GM20000 (cell line): ENCODE measurements at places on chromosomes 16 and 17.

- no peak for DNase-seq
Observed at GRCh38 chr16:76837872-76838271, 353.1 kb upstream of the MON1B start.

DNA sequence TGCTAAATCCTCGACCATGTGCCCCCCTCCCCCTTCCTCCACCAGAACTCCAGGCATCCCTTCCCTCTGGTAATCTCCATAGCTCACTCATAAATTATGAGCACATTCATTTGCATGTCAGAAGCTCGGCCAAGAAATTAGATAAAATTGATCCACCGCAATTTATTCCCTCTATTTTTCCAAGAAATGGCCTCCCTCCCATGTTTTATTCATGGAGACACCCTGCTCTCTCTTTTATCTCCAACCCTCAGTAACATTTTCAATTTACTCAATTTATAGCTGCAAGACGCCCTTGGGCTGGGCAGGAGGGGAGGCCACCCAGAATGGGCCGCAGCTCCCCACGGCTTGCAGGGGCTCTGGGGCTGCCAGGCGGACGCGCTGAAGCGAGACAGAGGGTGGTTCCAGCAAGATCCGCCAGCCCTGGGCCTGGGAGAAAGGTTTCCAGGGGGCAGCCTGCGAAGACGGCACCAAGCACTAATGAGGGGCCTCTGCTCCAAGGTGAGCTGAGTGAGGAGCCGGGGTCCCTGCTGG is 54.7 kb upstream of the ZNF423 start:
- no peak for DNase-seq

- DNase-seq = no peak
Observed at GRCh38 chr16:15640966-15641365, 2.0 kb downstream of the MARF1 start.

DNA sequence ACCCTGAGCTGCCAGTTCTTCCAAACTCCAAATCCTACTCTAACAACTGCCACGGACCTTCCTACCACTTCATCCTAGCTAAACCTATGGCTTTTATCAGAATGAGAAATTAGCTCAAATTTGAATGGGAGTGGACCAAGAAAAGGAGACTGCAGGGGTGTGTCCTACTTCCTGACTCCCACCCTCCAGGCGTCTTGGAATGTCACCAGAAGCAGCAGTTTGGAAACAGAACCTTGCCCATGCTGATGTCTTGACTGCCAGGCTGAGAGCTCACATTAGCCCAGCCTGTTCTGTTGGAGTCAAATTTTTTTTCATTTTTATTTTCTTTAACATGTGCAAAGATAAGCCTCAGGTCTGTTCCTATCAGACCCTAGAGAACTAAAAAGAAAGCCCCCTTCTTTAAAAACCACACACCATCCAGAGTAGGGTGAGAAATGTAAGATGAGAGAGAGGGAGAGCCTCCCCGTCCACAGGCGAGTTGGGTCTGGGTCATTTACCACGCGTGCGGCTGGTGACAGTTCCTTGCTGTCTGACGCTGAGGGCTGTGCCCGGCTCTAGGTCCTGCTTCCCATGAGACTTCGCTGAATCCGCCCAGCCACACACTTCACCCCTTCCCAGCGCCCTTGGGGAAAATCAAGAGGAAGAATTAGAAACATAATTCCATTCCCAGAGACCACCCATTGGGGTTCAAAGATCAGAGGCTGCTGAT is 54.3 kb downstream of the WNT3 start:
- DNase-seq = no peak

DNA sequence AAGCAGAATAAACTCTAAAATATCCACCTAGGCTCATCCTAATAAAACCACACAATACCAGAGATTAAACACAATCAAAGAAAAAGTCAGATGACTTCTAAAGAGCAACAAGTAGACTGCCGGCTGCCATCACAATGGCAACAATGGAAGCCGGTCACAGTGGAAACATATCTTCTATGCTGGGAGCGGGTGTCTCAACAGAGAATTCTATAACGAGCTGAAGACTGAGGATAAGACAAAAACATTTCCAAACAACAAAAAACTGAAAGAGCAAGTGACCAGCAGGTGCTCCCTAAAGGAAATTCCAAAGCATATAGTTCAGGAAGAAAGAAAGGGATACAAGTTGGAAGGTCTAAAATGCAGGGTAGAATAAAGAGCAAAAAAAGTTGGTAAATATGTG is 8.9 kb downstream of the NSMCE1 start:
- DNase-seq = no peak
